ENCODE measurements at places on chromosomes 5 and 9.

DNA sequence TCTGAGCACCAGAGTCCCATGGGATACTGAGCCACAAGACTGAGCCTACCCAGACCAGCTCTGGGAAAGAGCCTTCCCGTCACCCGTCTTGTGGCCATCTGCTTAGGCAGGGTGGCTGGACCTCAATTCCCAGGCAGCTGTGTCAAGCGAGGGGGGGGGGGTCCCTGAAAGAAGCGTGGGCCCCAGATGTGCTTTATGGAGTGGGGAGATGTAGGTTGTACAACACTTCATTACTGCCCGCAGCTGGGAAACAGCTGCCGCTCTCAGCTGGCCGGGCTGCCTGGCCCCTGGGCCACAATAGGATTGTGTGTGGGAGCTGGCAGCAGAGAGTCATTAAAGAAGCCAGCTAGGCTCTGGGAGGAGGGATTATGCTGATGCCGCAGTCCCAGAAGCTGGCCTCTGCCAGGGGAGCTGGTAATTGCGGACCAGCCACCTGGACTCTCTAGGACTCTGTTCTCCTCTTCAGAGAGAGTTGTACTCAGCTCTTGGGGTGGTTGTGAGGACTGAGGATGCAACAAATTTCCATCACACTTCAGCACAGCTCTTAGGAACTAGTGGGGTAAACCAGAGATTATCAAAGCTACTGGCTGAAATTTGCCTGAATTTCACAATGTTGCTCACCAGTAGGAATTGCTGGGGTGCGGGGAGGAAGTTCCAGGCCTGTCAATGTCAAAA is 145.4 kb downstream of the GADD45G start:
- peak; percentile 17 for DNase-seq

GRCh38 chr5:57598756-57599155 is 116.1 kb upstream of the ACTBL2 start:
- no peak for DNase-seq

DNA sequence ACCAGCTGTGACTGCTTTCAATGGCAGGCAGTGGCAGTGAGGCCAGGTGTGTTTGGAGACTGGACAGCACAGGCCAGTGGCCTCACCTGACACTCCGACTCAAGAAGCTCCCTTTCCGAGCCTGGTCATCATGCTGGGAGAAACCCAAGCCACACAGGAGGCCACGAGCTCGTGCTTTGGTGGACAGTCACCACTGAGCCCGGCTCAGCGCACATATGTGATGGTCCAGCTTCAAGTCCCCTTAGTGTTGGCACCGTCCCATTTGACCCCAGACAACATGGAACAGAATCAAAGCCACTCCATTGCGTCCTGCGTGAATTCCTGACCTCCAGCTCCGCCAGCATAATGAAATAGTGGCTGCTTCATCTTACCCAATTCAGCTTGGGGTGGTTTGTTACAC is 64.0 kb upstream of the PPP1R26 start:
- no peak for DNase-seq

GRCh38 chr5:138054206-138054605 is 21.3 kb upstream of the FAM13B start:
- no peak for DNase-seq

DNA sequence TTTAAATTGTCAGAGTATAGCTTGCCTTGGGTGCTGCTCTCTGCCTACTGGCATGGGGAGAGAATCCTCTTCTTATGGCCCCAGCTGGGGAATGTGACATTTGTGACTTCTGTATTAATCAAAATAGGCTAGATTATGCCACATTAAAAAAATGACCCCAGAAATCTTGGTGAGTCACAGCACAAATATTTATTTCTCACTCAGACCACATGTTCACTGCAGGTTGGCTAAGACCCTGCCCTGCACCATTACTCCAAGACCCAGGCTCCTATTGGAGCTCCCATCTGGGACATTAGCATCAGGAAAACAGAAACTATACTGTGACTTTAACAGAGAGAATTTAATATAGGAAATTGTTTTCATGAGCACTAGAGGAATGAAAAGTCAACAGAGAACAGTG is 16.6 kb upstream of the WHRN start:
- DNase-seq: no peak

DNA sequence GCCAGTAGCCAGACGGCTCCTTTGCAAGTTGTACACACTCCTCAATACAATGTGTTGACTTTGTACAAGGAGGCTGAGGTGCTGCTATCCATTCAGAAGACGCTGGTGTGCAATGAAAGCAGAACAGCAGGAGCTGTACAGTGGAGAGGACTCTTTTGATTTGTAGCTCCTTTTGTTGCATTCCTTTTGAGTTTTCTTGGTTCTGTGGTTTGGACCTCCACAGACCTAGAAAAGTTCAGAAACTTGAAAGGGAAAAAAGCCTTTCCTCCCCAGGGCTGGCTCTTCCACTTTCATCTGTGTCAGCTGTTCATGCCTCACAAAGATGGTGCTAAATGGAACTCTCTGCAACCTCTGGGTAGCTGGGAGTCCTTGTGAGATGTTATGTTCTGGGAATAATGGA is 117.4 kb downstream of the MAT2B start:
- no peak for DNase-seq

DNA sequence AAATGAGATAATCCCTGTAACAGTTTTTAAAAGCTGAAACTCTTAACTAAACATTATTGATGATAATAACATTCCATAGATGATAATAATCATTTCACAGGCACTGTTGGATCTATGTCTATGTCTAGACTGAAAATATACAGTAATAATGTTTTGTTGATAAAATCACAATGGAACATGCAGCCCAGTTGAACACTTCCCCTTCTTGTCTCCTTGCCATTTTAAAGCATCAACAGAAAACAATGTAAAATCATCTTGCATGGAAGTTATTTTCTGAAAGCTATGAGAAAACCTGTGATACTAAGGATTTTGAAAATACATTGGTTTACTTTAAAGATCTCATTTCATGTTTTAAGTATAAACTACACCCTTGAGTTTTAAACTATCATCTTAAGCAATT is 1.9 kb downstream of the GAPT start:
- DNase-seq: no peak

- DNase-seq: no peak
These were observed 64.7 kb downstream of the RGS7BP start for GRCh38 chr5:64570395-64570996.

- peak; percentile 12 for DNase-seq
These were observed 150.8 kb downstream of the MEF2C start for GRCh38 chr5:88732181-88732633.
